ENCODE measurements at places on chromosomes 1 and 21.

- no peak for DNase-seq
These were observed 108.2 kb downstream of the TIAM1 start for GRCh38 chr21:31235671-31236450.

DNA sequence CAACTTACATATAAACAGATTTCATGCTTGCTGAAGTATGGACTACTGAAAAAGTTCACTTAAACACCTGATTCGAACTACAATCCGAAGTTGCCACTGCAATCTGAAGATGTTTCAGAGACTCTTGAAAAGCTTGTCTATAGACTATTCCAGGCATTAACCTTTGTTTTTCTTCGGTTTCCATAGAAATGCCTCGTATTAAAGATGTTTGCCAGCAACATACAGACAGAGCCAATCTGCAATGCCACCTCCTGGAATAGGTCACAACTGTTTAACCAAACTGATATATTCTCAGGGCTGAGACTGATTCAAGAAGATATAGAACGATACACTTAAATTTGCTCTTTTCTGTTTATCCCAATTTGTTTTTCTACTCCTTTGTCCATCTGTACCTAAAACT lies 28.9 kb upstream of the DMRTB1 start:
- no peak for DNase-seq

GRCh38 chr21:45376459-45377324 lies 28.3 kb upstream of the COL18A1 start:
- DNase-seq = no peak

- no peak for DNase-seq
These were observed 209.4 kb downstream of the PTPRC start for GRCh38 chr1:198848206-198848605.

- no peak for DNase-seq
These were observed 1.9 kb downstream of the EFNA3 start for GRCh38 chr1:155080312-155081228.

DNA sequence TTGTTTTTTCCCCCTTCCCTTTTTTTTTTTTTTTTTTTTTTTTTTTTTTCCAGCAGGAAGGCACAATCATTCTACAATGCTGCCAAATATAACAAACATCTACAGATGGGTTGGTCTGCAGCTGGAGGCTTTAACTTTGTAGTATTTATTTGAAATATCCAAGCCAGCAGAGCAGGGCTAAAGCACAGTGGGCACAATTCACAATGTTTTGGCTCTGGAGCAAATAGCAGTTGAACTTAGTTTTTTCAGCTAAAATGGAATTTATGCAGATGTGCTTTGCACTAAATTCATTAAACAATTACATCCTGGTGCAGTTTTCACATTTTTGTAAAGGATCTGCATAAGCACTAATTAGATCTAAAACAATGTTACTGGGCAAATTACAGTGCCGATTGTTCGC lies 39.8 kb upstream of the ZBTB18 start:
- no peak for DNase-seq

GRCh38 chr21:21085206-21085605 lies 87.0 kb downstream of the NCAM2 start:
- no peak for DNase-seq

DNA sequence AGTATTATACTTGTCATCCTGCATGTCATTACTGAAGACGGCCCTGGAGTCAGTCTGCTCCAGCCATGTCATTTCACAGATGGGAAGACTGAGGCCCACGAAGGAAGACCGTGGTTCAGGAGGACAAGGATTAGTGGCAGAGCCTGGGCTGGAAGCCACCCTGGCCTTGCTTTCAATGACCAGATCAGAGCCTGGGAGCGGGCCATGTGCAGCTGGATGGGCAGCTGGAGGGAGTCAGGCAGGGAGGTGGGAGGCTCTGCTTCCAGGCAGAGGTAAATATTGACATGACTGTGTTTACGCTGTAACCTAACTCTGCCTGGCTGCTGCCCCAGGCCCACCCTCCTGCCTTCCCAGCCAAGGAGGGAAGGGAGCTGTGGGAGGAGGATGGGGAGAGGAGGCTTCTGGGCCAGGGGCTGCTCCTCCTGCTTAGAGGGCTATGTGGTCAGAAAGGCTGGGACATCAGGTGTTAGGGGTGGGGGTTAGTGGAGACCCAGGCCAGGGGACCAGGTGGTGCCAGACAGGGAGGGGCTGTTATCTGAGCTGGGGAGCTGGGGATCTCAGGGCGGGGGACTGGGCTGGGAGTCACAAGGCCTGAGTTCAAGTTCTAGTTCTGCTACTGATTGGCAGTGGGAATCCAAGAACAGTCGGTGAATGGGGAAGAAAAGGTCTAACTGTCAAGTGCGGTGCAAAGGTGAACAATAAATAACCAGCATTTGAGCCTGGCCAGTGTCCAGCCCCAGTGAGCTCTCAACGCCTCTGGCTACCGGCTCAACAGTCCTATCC lies 48.5 kb upstream of the ECE1 start:
- DNase-seq = no peak

DNA sequence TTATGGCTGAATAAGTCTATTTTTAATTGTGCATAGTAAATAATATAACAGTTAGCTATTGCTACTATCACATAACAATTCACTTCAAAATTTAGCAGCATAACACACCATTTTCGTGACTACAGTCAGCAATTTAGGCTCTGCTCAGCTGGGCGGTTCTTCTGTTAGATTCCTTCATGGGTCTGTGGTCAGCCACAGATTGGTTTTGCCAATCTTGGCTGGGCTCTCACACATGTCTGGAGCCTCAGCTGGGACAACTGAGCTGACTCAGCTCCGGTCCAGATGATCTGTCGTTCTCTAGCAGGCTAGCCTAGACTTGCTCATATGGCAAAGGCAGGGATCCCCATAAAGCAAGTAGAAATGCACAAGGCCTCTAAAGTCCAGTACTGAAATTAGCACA lies 15.1 kb upstream of the CDC42BPA start:
- DNase-seq = peak; percentile 28

All from RWPE1 (cell line).